ENCODE measurements at places on chromosomes 3 and 15. TPM values are rescaled to one million over a fixed set of nuclear protein-coding genes. Genes with fewer than 3 reads are reported as not detected.

AVEN gene
- 37.4 TPM for total RNA-seq

SH2D7 gene
- total RNA-seq: not detected

SLC9C1 gene
- total RNA-seq: not detected

GRAMD1C gene
- 1.2 TPM for total RNA-seq

FBLN2 gene
- total RNA-seq: 54.6 TPM

ULK4 gene
- total RNA-seq: 23.9 TPM

All from osteoblast (primary cell).